ENCODE measurements at places on chromosomes 1 and 21.
A peak's percentile ranks its signal among the peaks of the same experiment; 100 is the strongest.

- DNase-seq, result no peak
Observed at GRCh38 chr1:39892601-39893595, 8.8 kb downstream of the MYCL start.

DNA sequence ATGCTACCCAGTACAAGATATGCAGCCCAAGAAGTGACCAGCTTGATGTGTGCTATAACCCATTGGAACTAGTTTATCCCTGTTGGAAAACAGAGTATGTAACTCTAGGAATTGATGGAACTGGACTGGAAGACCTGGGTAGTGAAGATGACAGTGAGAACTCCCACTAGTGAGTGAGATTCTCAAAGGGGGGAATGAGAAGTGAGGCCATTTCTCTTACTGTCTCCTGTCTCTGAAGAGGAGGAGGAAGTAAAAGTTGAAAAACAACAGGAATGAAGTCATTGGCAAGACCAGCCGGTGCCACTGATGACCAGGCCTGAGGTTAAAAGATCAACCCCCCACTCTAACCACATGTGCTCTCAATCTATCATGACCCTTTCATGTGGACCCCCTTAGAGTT, 20.9 kb downstream of the PLA2G2F start:
- DNase-seq, result no peak

DNA sequence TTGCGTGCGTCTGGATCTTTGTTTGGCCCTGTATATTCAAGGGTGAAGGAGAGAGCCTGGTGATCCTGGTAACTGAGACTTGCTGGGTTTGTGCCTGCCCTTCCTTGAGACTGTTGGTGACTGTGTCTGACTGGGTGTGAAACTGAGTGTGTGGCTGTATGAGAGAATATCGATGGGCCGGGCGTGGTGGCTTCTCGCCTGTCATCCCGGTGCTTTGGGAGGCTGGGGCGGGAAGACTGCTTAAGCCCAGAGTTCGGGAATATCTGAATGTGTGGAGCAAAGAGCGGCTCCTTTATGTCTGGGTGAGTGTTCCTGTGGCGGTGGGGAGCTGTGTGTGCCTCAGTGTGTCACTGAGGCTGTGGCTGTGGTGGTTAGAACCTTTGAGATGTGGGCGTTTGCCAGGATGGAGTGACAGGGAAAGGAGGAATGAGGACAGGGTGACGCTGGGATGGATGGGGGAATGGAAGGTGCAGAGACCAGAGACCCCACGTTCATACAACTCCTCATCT, 2.7 kb upstream of the MARCKSL1 start:
- no peak for DNase-seq

DNA sequence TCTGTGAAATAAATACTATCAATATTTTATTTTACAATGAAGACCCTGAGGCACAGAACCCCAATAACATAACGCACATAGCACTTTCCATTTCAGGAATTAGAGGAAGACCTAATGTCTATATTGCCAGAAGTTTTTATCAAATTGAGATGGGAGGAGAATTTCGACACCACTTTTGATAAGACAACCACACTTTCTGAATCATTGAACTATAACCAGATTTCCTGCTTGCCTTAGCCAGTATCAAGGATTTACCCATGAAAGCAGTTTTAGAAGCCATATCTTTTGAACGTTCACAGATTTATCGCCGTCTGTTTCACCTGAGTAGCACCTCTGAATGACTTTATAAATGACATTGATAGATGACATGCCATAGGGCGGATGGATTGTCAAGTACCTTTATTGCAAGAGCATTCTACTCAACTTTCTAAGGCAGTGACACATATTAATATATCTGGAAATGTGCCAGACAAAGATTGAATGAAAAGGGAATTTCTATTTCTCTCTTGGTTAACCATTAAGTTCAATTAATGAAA, 768.4 kb downstream of the LTN1 start:
- DNase-seq, result no peak

DNA sequence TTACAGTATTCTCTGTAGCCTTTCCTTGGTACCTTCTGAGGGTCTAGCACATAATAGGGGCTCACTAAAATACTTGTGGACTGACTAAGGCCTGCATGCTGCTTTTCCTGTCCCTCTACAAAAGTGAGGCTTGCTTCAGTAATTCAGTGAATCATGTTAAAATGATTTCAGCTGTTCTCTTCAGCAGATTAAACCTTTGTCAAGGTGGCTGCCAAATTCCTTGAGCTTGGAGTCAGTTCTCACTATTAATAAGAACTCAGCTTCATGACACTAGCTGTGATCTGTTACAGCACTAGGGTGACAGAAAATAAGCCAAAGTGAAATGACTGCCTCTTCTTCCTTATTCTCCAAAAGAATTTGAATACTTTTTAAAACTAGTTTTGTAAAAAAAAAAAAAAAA, 128.8 kb downstream of the KCNN3 start:
- no peak for DNase-seq

DNA sequence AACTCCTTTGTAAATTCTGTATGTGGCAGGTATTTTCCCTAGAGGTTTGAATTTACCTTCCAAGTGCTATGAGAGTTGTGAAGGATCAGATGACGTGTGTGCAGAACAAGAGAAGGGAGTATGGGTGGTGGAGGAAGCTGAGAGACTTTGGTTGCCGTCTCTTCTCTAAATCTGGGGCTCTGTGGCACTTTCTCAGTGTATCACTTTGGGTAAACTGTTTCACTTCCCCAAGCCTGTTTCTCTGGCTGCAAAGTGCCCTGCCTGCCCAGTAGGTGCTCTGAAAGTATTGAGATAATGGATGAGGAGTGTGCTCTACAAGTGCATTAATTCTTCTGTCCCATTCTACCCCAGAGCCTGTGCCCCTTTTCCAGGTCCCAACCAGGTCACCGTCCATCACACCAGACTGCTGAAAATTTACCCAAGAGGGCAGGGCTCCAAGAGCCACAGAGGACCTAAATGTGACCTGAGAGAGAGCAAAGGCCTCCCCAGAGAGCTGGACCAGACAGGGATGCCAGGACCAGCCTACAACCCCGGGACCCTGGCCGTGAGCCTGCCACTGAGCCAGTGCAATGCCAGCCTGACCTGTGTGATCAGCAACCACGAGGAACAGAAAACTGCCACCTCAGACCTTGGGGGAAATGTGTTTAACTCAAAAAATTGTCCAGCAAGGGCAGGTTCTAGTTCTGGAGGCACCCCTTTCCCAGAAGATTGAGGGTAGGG, 131.6 kb upstream of the ETV3 start:
- DNase-seq, result no peak

DNA sequence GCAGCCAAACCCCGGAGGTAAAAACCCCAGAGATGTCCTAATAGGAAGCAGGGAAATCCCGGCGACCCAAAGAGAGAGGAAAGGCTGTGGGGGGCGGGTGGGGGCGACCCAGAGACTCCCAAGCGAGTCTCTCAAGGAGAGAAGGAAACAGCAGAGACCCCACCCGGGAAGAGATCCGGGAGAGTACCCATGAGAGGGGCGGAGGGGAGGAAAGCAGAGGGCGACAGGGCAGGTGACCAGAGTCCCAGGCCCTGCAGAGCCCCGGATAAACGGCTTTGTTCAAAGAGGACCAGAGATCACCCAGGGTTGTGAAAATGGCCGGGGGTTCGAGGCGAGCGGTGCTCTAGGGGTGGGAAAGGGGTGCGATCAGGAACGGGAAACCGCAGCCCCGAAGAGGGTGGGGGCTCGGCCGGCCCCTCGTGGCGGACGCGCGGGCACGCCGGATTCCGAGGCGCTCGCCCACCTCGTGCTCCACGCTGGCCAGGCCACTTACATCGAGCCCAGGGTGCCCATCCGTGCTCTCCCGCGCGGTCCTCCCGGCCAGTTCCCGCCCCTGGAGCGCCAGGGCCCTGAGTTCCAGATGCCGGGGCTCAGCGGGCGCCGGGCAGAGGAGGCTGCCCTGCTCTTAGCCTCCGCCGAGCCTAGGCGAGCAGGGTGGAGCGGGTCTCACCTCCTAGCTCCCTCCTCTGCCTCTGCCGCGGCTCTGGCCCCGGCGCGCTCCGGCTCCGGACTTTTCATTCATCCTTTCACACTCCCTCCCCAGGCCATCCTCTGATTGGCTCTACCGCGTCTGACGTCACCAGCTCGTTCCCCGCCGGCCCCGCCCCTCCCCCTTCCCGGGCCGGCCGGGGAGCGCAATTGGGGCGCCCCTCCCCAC, 52.3 kb downstream of the RHBG start:
- DNase-seq, result peak; percentile 31

DNA sequence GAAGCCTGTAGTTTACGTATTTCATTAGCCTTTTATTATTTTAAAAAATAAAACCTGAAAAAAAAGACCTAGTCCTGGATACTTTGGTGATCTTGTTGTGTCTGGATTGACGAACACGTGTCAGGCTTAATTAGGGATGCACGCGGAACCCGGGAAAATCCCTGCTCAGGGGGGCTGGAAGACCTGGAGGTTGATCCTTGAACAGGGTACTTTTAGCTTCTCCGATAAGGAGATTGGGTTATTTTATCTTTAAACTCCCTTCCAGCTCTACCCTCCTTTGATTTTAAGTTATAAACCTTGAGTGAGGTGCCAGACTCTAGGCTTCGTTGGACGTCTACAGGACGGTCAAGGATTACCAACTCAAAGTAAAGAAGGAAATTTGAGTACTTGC, 552 bp upstream of the ZNF691 start:
- no peak for DNase-seq

DNA sequence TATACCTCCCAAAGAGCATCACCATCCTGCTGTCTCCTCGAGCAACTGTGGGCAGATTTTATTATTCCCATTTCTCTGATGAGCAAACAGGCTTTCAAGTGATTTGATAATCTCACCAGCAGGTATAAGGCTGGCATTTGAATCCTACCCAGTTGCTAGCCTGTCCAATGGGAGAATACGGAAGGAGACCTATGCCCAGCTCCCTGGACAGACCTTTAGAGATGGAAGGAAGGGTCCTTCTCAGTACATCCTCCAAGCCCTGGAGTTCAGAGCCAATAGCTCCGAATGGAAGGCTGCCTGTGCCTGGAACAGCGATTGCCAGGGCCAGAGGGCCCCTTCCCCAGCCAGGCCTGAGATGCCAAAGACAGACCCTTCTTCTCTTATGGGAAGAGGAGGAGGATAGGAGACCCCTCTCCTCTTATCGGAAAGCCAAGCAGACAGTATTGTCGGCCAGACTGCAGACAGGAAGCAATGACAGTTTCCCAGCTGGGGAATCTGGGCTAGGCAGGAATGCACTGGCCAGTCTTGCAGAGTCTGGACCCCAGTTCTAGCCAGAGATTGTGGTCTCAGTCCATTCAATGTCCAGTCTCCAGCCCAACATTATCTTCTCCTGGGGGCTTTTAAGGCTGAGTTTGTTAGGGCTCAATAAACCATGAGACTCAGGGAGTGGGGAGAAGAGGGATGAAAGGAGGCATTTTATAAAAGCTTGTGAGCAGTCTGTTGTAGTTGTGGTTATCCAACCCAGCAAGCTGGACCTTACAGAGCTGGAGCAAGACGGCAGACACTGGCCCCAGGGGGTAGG, 2.0 kb downstream of the IFFO2 start:
- no peak for DNase-seq

DNA sequence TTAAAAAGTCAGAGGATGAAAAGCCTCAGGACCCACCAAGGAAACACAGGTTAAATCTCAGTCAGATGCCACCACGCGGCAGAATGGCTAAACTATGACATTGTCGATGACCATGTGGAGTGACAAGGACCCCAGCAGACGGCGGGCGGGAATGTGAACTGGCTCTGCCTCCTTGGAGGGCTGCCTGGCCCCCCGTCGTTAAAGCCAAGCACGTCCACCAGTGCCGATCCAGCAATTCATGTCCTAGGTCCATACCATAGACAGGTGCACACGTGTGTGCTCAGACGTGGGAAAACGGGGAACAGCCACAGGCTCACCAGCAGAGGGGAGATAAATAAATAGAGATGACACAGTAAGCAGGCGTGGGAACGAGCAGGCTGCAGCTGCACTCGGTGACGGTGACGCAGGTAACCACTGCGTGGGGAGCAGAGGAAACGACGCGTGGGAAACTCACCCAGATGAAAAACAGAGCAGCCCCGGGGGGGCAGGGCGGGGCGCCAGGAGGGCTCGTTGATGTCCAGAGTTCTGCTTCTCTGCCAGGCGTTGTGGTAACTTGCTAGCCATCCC, 28.3 kb upstream of the PCBP3 start:
- DNase-seq, result peak; percentile 46

DNA sequence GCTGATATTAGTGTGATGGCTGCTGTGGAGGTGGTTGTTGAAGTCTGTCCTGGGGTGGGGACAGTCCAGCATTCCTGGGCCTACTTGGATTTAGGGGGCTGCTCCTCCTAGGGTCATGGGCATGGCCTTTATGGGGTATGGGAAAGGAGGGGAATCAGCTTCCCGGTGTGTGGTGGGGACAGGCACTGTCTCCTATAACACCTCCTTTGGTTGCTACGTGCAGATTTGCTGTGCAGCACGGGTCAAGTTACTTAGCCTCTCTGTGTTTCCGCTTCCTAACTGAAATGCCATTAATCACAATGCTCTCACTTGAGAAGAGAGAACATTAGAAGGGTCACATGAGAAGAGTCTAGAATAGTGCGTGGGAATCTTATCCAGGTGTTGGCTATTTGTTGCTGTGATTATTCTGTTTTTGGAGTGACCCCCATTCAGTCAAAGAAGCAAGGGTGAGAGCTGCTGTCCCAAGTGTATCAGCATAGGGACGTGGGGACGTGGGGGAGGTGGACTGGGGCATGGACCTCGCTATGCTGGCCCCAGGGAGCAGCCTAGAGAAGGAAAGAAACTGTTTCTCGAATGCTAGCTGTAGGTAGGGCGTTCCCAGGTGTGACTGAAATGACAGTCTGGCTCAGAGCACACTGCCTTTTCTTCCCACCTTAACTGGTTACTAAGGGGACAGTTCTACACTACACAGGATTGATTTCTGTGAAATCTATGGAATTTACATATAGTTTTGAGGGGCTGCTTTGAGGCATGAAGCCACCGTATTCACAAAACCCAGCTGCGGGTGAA, 19.9 kb downstream of the SOX13 start:
- DNase-seq, result no peak

GRCh38 chr1:19704247-19705113, 39.8 kb downstream of the HTR6 start:
- DNase-seq, result peak; percentile 21

DNA sequence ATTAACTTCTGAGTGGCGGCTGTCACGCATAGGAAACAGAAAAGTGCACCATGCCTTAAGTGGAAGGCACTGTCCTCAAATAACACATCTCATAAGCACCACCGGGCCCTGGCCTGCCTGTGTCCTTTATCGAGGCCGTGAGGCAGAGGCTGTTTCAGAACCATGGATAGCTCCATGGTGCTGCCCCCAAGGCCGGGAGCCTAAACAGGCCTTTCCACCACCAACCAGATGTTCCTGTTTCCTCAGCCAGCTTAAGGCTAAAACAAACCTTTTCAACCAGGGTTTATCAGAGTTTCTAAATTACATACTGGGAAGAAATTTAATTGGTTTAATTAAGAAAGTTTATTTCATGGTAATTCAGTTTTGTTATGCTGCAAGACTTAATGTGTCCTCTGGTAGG, 114.4 kb downstream of the DMRTA2 start:
- no peak for DNase-seq

All from stimulated activated CD8-positive, alpha-beta memory T cell treated with anti-CD3 and anti-CD28 coated beads, Interleukin-2, amount 100 ng/mL, for 1 hour (primary cell).